Cardiac septum (tissue), 1 donor: ENCODE measurements at places on chromosomes 12 and 14. TPM values are rescaled to one million over a fixed set of nuclear protein-coding genes. Genes with fewer than 3 reads are reported as not detected.

OR6C2 gene
- total RNA-seq, result not detected

CCDC196 gene
- not detected for total RNA-seq

ALX1 gene
- not detected for total RNA-seq

FAM186B gene
- total RNA-seq, result 0.48 TPM

TMEM30B gene
- 5.2 TPM for total RNA-seq

CCDC184 gene
- total RNA-seq, result 0.67 TPM

PSMC6 gene
- 91.9 TPM for total RNA-seq

MYF6 gene
- total RNA-seq, result 1.1 TPM

B3GNT4 gene
- total RNA-seq, result not detected

GDF3 gene
- 0.46 TPM for total RNA-seq

LARP4 gene
- 61.9 TPM for total RNA-seq

DNA sequence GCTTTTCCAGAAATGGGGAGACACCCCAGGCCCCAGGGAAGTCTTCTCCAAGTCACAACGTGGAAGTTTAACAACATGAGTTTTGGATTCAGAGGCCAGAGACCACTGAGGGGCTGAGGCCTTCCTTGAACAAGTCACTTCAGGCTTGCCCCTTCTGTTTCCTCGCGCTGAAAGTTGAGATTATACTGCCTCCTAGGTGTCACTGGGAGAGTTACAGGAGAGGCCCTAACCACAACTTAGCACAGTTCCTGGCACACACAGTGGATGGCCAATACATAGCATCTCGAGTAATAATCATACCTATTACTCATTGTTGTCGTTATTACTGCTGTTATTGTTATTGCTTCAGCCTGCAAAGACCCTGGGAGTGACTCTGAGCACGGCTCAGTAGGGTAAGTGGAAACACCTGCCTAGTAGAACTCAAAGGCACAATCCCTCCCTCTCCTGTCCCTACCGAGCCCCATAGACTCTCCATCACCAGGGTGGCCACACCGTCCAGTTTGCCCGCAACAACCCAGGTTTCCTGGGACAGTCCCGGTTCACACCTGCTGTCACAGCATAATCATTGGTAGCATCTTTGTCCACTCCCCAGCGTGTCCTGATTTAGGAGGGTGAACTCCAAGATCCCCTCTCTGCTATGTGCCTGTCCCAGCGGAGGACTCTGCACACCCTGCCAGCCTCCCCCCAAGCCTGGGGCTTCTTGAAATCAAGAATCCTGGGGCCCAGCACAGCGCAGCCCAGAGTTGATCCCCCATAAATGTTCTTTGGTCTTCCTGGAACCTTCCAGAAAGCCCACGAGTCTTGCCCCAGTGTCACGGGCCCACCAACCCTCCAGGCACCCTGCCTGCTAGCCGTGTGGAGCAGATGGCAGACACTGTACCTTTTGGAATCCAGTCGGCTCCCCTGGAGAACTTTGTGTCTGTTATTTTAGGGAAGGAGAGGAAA is 85.0 kb downstream of the SYNE3 start:
- no peak for DNase-seq

DNA sequence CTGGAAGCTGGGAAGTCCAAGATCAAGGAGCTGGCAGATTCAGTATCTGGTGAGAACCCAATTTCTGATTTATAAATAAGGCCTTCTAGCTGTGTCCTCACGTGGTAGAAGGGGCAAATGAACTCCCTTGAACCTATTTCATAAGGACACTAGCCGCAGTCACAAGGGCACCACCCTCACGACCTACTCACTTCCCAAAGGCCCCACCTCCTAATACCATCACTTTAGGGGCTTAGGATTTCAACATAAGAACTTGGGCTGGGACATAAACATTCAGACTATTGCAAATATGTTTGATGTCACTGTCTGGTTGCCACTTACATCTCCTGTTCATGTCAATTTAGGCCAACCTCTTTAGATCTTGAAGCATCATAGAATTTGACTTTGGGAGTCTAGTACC is 10.8 kb upstream of the CNIH1 start:
- DNase-seq, result no peak

DNA sequence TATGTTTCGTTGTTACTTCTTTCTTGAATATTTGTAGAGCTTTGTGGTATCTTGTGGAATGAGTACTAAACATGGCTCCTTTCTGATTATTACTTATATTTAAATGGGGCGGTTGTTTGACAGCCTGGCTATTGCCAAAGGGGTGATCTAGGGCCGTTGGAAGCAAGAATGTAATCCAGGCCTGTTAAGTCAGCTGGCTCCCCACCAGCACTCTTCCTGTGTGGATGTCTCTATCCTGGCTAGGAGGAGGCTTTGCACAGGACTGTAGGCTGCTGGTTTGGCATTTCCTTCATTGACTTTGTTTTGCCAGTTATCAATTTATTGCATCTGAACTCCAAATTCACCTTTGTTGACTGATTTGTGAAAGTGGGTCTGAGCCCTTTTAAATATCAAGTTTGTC is 5.6 kb downstream of the FAM234B start:
- no peak for DNase-seq

- no peak for DNase-seq
Measured at GRCh38 chr14:24984846-24985589, 64.9 kb downstream of the STXBP6 start.

GRCh38 chr12:114655934-114656749 is 27.8 kb downstream of the TBX3 start:
- DNase-seq, result no peak

DNA sequence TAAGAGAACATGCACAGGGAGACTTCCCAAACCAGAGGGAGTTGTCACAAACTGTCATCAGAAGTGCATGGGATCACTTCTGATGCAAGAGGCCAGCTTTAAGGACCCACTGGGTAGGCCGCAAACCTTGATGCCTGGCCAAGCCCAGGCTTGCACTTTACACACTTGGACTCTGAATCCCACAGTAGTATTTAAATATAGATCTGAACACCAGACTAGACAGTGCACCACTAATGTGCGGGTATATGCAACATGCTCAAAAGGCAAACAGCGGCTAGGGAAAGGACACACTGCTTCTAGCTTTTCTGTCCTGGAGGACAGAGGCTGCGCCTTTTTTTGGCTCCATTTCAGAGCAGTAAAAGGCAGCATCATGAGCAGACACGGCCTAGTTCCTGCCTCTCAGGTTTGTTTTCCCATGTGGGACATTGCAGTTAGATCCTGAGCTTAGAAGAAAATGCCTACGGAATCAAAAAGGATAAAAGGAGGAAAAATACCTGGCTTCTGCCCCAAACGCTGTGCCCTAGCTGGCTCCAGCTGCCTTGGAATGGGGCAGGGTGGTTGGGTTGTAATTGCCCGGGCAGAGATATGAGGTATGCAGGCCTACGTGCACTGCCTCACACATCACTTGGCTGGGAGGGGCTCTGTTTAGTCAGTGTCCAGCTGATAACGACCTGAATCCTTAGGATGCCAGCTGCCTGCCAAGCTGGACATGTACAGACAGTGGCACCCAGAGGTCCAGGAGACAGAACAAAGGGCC is 84.5 kb upstream of the EGLN3 start:
- DNase-seq, result peak; percentile 86

GRCh38 chr12:113040722-113041171 is 15.8 kb upstream of the DTX1 start:
- no peak for DNase-seq

- DNase-seq, result no peak
Measured at GRCh38 chr14:55316564-55316963, 45.3 kb downstream of the FBXO34 start.

GRCh38 chr12:79407671-79408622 is 282.8 kb downstream of the PAWR start:
- no peak for DNase-seq

- DNase-seq, result no peak
Measured at GRCh38 chr14:104996483-104996882, 10.9 kb downstream of the CLBA1 start.

GRCh38 chr12:75190846-75191245 is 18.8 kb downstream of the KCNC2 start:
- DNase-seq, result no peak

- no peak for DNase-seq
Measured at GRCh38 chr12:52828156-52828555, 6.0 kb downstream of the KRT79 start.

- peak; percentile 87 for DNase-seq
Measured at GRCh38 chr14:91286530-91286937, 42.0 kb upstream of the GPR68 start.

DNA sequence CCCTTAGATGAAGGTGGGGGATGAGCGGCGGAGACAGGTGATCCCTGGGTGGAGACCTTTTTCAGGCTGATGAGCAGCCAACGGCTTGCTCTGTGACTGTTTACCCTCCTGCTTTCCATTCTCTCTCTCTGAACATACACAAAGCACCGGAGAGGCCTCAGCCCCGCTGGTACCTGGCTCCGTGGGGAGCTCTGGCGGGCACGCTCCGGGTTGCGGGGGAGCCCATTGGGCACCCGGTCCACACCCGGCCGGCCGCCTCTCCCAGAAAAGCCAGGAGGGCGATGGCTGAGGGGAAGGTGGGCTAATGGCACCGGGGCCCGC is 545 bp downstream of the SMARCC2 start:
- no peak for DNase-seq

DNA sequence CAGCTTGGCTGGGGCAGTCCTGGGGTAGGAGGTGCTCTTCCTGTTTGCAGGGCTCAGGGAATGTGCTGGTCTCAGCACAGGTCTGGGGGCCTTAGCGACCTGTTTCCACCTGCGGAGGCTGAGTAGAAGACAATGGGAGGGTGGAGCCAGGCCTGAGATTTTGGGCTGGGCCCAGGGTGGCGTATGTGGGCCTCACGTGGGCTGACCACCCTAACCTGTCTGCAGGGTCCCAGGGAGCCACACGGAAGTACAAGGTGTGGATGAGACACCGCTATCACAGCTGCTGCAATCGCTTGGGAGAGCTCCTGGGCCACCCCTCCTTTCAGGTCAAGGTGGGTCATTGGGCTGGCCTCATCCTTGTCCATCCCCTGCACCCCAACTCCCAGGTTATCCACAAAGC is 1.1 kb downstream of the NOC4L start:
- no peak for DNase-seq

DNA sequence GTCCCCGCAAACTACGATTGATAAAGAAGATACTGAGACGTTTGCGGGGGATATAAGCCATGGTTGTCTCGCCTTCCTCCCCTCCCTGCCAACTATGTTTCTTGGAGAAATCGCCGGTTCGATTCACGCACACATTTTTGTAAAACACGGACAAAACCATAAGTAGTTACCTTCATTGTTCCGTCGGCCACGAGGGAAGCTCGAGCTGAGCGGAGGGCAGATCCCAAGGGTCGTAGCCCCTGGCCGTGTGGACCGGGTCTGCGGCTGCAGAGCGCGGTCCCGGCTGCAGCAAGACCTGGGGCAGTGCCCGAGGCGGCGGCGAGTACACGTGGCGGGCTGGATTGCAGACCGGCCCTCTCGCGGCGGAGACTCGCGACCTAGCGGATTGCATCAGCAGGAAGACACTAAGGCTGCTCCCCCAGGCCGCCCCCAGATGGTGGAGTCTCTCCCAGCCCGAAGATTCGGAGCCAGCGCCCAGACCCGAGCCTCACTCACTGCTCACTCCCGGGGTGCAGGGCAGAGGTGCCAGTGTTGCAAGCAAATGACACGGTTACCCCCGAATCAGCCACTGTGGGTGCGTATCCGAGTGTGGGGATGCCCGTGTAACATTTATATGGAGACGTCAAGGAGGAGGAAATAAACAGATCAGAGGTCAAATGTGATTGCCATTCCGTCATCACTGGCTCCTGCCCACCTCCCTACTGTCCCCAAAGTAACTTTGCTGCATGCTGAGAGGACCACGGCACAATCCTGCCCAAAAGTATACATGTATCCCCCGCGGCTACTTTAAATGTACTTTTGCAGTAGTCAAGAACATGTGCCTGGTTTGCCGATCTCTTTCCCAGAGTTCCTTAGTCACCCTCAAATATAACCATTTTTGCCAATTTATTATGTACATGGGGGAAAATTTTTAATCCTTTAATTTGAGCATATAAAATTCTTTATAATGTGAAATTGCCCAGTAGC is at the start of gene BCAT1:
TSS of gene BCAT1 (minus strand) at position 345 of the 966 bp plus-strand sequence. CDS start at position 176, 169 bp downstream.
- peak; percentile 85 for DNase-seq
